ENCODE measurements at places on chromosomes 16 and 17.

GRCh38 chr17:9162275-9162985 lies 141.1 kb downstream of the NTN1 start:
- no peak for DNase-seq

DNA sequence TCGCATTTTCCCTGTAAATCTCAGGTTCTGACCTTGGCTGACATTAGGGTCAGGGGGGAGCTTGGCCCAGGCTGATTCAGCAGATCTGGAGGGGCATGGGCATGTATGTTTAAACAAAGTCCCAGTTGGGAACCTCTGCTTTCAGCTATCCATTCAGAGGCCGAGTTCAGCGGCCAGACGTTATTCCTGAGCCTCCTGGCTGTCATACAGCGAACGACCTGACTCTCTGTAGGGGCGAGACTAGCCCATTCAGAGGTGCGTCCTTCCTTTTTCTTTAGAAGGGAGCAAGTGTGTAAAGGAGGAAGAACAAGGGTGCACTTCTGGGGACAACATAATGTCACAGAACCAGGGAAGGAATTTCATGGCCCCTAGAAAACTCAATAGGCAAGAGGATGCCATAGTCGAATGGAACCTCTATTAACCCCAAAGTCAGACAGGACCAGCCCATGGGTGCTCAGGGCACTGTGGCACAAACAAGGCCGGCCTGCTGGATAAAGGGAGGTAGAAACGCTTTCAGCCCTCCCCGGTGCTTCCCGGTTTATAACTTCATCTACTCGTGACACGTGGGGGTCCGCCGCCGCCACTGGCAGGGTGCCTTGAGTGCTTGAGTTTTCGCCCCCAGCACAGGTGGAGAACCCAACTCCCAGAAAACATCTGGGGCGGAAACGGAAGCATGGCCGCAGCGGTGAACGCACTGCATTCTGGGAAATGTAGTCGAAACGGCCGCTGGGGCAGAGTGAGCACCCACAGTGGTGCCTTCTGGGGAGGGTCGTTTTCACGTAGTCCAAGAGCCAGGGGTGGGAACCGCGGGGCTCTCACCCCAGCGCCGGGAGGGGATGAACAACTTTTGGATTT lies 33.2 kb upstream of the PLCG2 start:
- peak; percentile 74 for DNase-seq

DNA sequence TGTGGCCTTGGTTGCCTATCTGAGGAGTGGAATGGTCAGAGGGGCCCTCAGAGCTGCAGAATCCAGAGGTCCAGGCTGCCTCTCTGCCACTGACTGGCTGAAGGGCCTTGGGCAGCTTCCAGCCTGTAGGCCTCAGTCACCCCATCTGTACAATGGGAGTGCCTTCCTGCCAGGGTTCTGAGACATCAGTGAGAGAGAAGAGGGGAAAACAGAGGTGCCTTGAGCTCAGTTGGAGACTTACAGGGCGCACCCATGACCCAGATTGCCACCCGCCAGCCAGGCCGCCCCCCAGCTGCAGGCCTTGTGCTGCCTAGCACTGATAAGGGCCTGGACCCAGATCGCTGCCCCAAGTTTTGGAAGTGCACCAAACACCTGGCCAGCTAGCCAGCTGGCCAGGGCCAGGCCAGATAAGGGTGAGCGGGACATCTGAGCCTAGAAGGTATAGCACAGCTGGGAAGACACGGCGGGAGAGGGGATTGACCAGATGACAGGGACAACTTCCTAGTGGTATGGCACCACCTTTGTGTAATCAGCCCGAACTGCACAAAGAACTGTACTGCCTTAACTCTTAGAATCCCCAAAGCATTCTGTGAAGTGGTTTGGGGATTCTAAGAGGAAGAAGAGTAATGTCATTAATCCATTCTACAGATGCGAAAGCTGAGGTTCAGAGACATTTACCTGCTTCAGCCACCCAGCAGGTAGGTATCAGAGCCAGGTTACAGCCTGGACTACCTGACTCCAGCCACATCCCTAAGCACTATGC lies 1.4 kb downstream of the SLC4A1 start:
- no peak for DNase-seq

DNA sequence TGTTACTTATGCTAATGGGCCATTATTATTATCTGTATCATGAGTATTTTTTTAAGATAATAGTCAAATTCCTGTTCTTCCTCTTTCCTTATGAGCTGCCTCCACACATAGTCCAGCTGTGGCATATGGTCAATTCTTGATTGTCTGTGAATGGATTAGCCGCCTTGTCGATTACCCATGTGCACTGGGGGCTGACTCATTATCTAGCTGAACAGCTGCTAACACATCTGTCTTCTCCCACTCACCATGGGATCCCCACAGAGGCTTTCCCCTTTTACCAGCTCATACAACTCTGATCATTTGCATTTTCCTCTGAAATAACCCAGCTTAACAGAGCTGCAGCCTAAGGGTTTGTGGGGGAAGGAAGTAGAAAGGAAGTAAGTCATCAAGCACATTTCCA lies 915.0 kb downstream of the CDH11 start:
- no peak for DNase-seq

- no peak for DNase-seq
Measured at GRCh38 chr17:68169840-68170239, 78.0 kb upstream of the AMZ2 start.

- no peak for DNase-seq
Measured at GRCh38 chr17:31389657-31390381, 1.7 kb upstream of the RAB11FIP4 start.

DNA sequence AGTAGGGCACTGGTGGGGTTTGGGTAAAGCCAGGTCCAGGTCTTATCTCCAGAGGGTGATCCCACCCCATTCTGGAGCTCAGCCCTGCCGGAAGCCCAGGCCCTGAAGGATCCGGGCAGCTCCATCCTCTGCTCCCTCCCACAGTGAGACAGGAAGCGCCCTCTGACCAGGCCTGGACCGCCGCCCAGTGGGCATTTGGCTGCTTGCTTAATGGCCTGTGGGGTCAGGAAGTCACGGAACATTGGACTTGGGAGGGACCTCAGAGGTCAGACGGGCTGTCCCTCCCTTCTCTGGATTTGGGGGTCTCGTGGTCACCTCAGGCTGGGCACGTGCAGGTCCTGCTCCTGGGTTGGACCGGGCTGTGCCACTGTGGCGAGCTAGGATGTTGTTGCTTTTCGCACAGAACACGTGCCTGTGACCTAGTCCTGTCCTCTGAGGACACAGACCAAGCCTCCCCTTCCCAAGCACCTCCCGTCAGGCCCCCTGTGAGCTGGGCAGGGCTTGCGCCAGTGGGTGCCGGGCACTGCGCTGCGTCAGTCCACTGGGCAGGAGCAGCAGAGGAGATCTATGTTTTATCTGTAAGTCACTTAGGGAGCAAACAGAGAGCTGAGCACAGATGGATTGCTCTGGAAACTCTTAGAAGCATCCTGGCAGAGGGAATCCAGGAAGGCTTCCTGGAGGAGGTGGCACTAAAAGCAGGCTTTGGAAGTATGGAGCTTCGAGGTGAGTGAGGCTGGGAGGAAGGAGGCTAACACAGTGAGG lies 49.4 kb upstream of the GSE1 start:
- DNase-seq, result peak; percentile 36

- DNase-seq, result no peak
Measured at GRCh38 chr16:67651847-67652246, 6.9 kb downstream of the CARMIL2 start.

GRCh38 chr16:23225634-23226033 lies 43.1 kb downstream of the SCNN1G start:
- DNase-seq, result no peak

- DNase-seq, result no peak
Measured at GRCh38 chr16:50369133-50369804, 481 bp upstream of the BRD7 start.

- no peak for DNase-seq
Measured at GRCh38 chr16:24360936-24361335, 104.8 kb downstream of the CACNG3 start.

DNA sequence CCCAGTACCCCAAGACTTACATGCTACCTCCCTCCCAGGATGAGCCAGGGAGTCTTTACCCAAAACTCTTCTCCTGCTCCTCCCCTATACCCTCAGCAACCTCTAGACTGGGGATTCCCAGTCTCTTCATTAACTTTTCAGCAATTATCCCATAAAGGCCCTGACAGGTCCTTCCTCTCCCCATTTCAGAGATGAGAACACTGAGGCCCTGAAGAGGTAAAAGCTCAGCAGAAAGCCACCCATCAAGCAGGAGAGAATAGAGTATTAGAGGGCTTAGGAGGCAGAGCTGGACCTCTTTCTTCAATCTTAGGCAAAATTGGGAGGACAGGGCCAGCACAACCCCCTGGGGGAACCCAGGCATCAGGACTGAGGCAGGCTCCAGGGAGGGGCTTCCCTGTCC lies 5.9 kb upstream of the SP6 start:
- DNase-seq, result no peak

DNA sequence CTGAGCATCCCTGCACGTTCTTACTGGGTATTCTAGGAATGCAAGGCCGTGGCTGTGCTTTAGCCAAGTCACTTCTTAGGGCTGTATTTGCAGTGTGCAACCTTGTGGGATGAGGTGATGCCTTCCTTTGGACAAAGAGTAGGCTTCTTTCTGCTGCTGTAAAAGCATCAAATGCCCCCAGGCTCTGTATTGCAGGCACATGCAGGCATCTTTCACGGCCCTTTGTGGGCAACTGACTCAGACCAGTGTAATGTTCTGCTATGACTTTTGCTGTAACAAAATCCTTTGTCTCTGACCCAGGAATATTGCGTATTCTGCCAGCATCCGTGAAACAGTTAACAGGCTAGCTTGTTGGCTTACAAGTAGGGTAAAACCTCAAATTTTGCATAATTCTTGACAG lies 30.9 kb upstream of the GCSH start:
- no peak for DNase-seq

- no peak for DNase-seq
Measured at GRCh38 chr16:22375117-22375962, 921 bp upstream of the CDR2 start.

DNA sequence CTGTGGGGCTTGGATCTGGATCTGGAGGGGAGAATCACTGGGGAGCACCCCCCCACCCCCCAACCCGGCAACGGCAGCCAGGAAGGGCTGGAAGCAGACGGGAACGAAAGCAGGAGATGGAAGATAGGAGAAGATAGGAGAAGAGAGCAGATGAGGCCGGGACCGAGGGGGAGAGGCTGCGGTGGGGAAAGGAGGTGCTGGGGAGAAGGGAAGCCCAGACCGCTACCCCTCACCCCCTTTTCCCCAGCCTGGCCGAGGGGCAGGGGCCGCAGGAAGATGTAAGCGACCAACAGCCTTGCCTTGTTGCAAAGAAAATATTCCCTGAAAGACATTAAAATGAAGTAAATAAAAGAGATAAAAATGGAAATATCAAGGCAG lies 26.8 kb upstream of the CBFA2T3 start:
- no peak for DNase-seq

Measured in CD4-positive, alpha-beta T cell treated with Interleukin-1 beta for 1 hour (primary cell).